ENCODE measurements at places on chromosomes 5 and 9.

DNA sequence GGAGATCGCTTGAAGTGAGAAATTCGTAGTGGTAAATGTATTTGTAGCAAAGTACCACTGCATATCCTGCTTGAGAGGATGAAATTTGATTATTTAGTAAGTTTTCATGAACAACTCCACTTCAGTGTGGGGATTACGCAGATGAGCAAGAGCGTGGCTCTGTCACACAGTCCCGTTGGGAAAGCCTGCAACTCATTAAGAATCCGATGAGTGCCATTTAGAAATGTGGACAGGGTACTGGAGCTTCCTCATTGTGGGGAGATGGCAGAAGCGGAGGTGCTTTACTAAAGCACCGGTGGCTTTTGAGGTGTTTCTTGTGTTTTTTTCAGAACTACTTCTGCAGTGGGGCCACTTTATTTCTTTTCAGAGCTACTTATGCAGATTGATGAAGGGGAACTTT is 1.4 kb downstream of the TJP2 start:
- no peak for DNase-seq

GRCh38 chr5:73263001-73263710 is 90.2 kb downstream of the TMEM174 start:
- DNase-seq: no peak

DNA sequence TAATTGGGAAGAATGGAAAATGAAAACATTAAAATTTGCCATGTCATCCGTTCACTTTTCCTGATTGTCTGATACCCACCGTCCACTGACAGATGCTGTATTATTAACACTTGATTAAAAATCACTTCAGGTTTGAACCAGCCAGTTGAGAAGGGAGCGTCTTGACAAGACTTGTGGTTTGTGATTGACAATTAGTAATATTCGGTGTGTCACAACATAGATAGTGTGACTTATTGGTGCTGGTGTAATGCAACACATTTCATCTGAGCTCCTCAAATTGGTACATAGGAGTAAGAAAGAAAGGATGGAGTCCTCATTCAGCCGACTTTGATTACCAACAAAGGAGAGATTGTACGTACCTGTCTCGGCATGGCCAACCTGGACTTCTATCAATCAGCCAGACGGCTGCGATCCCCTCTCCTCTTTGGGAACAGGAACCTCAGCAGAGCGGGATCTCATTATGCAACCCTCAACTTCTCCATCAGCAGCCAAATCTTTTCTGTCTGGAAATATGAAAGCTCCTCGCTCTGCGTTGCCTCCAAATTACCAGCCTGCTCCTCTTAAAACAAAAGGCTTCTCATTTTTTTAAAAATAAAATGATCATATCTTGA is 211.7 kb upstream of the MVB12B start:
- no peak for DNase-seq

GRCh38 chr9:95459851-95460517 is 56.8 kb downstream of the PTCH1 start:
- DNase-seq: no peak

- DNase-seq: no peak
Observed at GRCh38 chr9:131854896-131855613, 115.2 kb upstream of the RAPGEF1 start.

- DNase-seq: no peak
Observed at GRCh38 chr9:127826253-127826913, 23.7 kb downstream of the FPGS start.

DNA sequence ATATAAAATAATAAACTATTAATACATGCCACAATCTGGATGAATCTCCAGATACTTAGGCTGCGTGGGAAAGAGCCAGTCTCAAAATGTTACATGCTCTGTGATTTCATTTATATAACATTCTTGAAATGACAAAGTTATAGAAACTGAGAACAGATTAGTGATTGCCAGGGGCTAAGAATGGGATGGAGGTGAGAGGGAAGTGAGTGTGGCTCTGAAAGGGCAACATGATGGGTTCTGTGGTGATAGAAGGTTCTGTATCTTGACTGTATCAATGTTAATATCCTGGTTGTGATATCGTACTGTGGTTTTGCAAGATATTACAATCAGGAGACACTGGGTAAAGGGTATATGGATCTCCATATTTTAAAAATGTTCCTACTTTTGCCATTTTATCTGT is 50.7 kb downstream of the SPEF2 start:
- DNase-seq: no peak

DNA sequence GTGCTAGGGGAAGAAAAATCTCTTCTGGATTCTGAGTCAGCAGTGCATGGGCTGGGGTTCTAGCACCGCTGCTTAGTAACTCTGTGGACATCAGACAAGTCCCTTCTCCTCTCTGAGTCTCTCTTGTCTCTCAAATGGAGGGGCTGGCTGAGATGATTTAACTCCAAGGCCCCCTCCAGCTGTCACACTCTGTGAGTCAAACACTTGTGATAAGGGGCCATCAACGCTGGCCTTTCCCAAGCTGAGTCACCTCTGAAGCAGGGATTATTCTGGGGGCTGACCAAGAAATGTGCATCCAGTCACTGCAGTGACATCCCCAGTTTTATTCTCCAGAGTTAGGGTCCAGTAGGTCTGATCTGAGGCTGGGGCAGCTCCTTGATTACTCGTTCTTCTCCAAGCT is 110.4 kb upstream of the ZNF462 start:
- DNase-seq: no peak

DNA sequence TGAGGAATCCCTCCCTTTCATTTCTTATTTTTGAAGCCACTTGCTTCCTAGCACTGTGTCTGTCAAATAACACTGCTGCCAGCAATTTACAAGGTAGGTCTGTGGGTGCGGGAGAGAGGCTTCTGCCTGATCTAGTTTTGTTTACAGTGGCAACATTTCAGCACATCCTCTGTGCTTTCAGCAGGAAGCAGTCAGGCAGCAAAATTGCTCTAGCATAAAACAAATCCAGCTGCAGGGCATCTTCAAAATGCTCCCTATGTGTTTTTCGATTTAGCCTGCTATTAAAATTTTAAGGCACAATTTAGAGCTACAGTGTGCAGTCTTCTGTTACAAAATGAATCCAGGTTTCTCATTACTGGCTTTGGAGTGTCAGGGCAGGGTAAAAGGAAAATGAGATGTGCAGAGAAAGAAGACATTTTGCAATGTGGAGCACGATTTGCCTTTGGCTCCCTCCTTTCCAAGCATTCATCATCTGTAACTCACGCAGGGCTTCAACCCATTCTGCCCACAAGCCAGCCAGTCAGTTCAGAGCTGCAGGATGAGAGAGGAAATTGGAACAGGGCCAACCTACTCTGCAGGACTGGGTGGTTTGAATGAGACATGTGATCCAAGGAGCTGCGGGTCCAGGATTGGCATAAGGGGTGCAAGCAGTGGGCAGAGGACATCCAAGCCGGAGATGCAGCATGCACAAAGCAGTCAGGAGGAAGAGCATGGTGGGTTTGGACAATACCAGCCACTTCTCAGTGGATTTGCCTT is 143.4 kb upstream of the APC start:
- no peak for DNase-seq

DNA sequence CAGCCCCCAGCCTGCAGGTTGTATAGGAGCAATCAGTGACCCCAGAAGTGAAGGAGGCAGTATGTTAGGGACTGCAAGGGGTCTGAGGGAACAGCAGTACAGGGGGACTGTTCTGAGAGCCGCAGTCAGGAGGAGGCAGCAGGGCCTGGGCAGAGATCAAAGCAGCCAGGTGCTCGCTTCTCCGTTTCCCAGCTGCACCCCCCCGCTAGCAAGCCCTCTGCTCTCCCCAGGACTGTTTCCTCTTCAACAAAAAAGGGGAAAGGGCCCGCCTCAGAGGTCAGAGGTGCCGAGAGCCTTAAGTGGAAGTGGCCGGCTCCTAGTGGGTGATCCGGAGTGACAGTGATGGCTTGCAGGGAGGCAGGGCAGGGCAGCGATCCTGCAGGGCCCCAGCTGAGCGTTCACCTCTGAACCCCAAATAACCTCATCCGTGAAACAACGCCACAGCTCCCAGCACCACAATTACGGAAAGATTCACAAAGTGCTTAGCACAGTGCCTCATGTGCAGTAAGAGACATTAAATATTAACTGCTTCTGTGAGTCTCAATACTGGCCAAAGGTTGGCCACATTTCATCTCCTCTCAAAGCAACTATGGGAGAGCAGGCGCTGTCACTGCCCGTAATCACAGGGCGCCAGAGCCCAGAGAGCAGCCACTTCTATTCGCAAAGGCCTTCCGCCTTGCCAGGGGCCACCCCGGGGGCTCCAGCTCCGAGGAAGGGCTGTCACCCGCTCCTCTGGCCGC is 8.0 kb downstream of the CLPTM1L start:
- no peak for DNase-seq

- DNase-seq: no peak
Observed at GRCh38 chr9:36129139-36129538, 7.4 kb upstream of the GLIPR2 start.

GRCh38 chr9:93229636-93230035 is 45.7 kb downstream of the WNK2 start:
- DNase-seq: no peak
